Stimulated activated naive CD8-positive, alpha-beta T cell treated with anti-CD3 and anti-CD28 coated beads, Interleukin-15, amount 100 ng/mL, for 72 hours (primary cell): ENCODE measurements at places on chromosomes 2 and 18.
A peak's percentile ranks its signal among the peaks of the same experiment; 100 is the strongest.

DNA sequence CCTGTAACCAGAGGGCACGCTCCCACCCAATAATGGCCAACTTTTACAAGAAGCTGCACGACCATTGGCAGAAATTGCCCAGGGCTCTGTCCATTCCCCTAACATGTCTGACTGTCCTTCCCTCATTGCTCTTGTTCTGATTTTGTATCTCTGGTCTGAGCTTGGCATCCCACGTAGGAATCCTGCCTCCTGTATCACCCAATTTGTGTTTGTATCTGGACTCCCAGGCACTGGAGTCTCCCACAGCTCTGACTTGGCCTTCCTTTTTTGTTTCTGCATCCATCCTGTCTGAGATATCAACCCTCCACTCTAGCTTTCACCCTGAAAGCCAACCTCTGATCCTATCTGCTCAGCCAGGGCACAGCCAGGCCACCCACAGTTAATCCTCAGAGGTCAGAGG, 259.8 kb downstream of the FBXO15 start:
- no peak for DNase-seq

- DNase-seq = no peak
These were observed 253.1 kb upstream of the PXDN start for GRCh38 chr2:1997409-1997808.

DNA sequence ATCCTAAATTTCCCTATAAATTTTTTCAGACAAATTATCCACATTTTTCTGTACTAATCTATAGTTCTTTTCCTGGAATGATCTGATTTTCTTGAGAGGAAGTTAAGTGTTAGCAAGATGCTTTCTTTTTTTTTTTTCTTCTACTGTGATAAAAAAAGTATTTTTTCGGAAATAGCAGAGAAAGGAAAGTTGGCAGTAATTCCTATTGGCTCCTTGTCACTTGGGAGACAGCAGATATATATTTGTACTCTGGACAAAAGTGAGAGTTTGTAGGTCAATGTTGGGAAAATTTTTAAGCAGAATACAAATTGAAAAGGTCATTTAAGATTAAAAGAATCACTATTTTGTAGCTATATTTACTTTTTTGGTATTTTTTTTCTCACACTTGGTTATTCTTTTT, 635.7 kb upstream of the NRXN1 start:
- no peak for DNase-seq

- no peak for DNase-seq
These were observed 23.4 kb upstream of the C1D start for GRCh38 chr2:68086166-68086565.

GRCh38 chr2:201363857-201364560, 6.9 kb upstream of the FLACC1 start:
- DNase-seq = peak; percentile 35

- no peak for DNase-seq
These were observed 132.2 kb downstream of the TNS1 start for GRCh38 chr2:217870528-217871011.

DNA sequence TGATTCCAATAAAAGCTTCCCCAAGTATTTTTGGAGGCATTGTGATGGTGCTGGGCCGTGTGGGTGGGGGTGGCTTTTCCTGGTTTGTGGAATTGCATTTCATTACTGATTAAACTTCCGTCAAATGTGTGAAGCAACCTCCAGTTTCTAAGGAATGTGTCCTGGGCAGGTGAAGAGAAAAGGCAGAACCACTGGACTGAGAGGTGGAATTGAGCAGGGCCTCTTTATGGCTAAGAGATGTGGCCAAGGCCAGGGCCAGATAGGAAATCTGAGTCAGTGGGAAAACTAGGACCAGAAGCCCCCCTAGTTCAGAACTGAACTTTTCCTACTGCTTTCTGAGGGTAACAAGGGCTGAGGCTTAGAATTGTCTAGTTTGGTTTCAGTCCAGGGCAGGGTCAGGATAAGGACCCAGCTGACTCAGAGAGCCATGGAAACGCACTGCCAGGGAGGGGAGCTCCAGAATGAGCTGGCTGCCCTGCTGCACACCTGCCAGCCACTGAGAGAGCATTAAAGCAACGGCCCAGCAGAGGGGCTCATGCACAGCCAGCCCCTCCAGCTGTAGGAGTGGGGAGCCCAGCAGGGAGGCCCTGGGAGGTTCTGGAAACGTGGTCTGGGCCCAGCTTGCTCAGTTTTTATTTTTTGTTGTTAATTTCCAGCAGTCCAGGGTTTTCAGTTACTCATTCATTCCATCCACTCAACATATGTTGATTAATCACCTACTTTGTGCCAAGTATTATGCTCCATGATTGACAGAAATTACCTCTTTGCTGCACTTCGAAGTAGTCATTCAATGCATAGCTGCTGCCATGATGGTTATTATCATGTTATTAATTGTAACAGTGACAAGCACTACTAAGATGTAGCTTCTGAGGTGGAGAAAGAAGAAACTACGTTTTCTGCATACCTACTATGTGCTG, 156.1 kb downstream of the MSH2 start:
- no peak for DNase-seq

- DNase-seq = no peak
These were observed 33.1 kb downstream of the BCL11A start for GRCh38 chr2:60520151-60520876.

DNA sequence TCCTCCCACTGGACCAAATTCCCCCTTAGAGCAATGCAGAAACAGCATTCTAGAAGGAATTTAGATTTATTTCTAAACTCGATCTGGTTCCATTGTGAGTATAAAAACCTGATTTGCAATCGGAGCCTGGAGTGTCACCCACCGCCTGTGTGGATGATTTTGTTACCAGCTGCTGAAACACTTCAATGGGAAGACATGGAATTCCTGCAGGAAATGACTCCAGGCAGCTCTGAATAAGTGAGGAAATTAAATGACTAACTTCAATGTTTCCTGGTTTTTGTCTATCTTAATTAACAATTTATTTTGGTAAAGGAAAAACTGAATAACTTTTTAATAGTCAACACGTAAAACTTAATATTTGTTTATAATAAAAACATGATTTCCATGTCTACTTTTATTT, 19.3 kb downstream of the CTAGE1 start:
- no peak for DNase-seq

DNA sequence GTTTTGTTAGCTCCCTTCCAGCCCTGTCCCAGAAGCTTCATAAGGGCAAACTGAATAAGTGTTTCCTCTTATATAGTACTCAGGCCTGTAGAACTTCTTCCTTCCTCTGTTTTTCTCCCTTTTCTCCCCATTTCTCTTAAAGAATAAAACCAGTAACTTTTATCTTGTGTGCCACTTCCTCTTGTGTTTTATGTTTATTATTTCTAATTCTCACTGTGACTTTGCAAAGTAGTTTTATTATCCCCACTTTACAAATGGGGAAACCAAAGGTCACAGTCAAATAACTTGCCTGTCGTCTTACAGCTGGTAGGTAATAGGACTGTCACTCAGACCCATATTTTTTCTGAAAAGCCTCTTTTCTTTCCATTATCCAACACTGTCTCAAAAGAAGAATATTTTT, 42.4 kb downstream of the RBBP8 start:
- DNase-seq = no peak

- no peak for DNase-seq
These were observed 143.0 kb downstream of the HNMT start for GRCh38 chr2:138107288-138107687.

DNA sequence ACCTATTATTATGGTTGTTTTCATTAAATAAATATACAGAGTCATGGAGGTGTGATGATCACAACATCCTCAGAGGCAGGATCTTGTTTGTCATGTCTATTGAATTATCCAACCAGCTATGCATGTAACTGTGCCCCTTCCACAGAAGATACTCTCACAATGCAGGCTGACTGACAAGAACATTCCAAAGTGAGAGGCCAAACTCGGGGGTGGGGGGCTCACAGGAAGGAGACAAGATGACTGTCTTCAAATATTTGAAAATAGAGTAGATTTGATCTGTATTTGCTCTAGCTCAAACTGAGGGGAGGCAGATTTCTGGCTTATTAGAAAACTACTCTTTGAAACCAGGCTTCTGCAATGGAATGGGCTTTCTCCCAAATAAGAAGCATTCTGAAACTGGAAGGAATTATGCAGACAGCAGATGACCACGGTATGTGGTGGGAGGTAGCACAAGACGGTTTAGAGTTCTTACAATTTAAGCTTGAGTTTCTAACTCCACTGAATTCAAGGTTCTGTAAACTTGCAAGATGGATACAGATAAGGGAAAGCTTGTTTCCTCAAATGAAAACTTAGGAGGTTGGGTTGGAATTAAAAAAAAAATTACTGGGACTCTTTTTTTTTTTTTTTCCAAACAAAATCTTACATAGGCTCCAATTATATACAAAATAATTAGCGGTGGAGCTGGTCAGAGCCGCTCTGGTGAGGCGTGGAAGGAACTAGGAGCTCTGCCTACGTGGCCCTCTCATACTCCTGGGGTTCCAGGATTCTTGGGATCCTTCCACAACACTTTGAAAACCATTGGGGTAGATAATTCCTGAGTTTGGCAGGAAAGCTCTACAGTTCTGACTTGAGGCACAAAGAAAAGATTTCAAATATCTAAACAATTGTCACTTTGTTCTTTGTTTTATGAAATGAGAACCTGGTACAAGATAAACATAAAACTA, 79.3 kb downstream of the PLA2R1 start:
- DNase-seq = no peak

GRCh38 chr2:69742322-69742952, 503 bp downstream of the ANXA4 start:
- DNase-seq = peak; percentile 5

GRCh38 chr2:207332480-207333212, 166.9 kb upstream of the KLF7 start:
- no peak for DNase-seq

DNA sequence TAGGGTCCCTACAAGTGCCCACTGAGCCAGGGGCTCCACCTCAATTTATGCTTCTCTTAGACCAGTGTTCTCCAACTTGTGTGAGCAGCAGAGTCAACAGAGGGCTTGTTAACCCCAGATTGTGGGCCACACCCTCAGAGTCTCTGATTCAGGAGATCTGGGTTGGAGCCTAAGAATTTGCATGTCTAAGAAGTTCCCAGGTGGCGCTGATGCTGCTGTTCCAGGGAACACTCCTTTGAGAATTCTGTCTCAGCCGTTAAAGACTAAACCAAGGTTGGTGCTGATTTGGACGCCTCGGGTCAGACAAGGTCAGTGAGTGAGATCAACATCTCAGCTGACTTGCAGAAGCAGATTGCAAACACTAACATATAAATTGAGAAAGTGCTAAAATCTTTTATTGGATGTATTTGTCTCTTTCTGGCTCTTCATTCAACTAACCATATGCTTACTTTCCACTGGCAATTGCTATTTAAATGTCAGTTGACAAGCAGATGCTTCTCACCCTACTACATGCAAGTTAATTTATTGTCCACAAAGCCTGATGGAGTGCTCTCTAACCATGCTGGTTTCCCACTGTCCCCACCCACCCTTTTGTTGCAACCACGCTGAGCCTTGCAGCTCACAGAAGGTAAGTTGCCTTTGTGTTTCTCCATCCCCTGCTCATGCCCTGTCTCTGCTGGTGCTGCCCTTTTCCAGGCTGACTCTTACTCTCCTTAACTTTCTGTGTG, 31.5 kb downstream of the LYPD1 start:
- no peak for DNase-seq

DNA sequence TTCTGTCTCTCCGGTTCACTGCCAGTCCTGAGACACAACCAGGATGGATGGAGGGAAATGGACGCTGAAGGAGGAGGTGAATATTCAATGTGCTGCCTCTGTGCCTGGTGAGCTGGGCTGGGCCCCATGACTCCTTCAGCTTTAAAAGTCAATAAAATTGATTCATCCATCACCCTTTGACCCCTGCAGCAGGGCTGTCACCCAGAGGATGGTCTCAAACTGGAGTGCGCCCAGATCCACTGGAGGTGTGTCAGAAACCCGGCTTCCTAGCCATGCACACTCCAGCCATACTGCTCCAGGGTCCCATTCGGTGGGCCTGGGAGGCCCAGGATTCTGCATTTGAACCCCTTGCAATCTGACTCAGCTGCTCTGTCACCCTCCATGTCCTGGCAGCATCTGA, 94.1 kb upstream of the BOD1L2 start:
- DNase-seq = no peak

GRCh38 chr2:8582651-8583399, 99.0 kb upstream of the ID2 start:
- DNase-seq = no peak

DNA sequence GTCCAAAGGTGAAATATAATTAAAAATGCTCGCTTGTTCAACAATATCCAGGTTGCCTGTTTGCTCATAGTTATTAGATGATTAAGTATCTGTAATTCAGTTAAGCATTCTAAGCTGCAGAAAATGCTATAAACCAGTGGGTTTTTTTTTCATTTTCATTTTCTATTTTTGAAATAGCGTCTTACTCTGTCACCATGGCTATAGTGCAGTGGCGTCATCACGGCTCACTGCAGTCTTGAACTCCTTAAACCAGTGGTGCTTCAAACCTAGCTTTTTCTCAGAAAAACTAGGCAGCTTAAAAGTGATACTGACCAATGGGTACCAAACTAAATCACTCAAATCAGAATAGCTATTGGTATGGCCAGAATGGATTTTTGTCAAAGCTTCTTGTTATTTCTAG, 925.2 kb downstream of the TSN start:
- DNase-seq = no peak

DNA sequence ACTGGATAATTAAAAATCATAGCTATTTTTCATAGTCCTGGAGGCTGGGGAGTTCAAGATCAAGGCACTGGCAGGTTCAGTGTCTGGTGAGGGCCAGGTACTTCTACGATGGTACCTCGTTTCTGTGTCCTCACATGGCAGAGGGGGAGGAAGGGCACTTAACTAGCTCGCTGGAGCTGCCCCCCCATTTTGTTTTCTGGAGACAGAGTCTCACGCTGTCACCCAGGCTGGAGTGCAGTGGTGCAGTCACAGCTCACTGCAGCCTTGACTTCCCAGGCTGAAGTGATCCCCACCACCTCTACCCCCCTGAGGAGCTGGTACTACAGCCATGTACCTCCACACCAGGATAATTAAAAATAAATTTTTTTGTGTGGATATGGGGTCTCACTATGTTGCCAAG, 40.3 kb downstream of the ASB1 start:
- DNase-seq = no peak

- DNase-seq = no peak
These were observed 713.1 kb downstream of the DCDC2C start for GRCh38 chr2:4416431-4416830.

- DNase-seq = no peak
These were observed 15.4 kb downstream of the AFF3 start for GRCh38 chr2:100126897-100127401.

GRCh38 chr2:123864416-123864815, 160.7 kb upstream of the CNTNAP5 start:
- no peak for DNase-seq

DNA sequence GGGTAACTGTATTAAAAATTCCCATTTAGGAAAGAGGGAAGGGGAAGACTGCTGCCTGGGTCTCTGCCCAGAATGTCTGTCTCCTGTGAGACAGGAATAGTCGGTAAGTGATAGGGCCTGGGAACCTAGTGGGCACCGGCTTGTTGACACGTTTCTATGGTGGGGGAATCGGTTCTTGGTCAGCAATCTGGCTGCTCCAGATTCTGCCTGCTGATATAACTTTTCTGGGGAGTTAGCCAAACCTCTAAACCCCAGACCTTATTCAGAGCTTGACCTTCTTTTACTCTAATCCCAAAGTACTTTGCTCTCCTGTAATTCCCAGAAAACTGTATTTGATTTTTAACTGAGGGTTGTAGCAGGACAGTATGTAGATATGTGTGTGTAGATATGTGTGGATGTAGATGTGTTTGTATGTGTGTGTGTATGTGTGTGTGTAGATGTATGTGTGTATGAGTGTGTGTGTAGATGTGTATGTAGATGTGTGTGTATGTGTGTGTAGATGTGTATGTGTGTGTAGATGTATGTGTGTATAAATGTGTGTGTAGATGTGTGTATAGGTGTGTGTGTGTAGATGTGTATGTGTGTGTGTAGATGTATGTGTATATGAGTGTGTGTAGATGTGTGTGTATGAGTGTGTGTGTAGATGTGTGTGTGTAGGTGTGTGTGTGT, 61.8 kb upstream of the TXNDC2 start:
- DNase-seq = no peak
